Cardiac muscle cell (in vitro differentiated cells and primary cell): ENCODE measurements at places on chromosomes 1 and 21. TPM values are rescaled to one million over a fixed set of nuclear protein-coding genes. Genes with fewer than 3 reads are reported as not detected.

Gene CYP4A11
- not detected in 2 replicates for total RNA-seq

Gene SPRR2A
- not detected in 2 replicates for total RNA-seq

Gene CHI3L2
- not detected in 2 replicates for total RNA-seq

Gene PPT1
- 16.5 and 18.5 TPM in 2 replicates for total RNA-seq

Gene GNAT2
- not detected in 2 replicates for total RNA-seq

Gene ELF3
- 27.7 and 28.7 TPM in 2 replicates for total RNA-seq

Gene HSD3B2
- total RNA-seq, result 0.07 and 0.42 TPM in 2 replicates

Gene KRTAP25-1
- not detected in 2 replicates for total RNA-seq

Gene S100A14
- 0.51 TPM in 1 of 2 replicates, not detected in the other for total RNA-seq

Gene C1orf53
- total RNA-seq, result 4.3 and 12.0 TPM in 2 replicates
